ENCODE measurements at places on chromosomes 7 and 10.

DNA sequence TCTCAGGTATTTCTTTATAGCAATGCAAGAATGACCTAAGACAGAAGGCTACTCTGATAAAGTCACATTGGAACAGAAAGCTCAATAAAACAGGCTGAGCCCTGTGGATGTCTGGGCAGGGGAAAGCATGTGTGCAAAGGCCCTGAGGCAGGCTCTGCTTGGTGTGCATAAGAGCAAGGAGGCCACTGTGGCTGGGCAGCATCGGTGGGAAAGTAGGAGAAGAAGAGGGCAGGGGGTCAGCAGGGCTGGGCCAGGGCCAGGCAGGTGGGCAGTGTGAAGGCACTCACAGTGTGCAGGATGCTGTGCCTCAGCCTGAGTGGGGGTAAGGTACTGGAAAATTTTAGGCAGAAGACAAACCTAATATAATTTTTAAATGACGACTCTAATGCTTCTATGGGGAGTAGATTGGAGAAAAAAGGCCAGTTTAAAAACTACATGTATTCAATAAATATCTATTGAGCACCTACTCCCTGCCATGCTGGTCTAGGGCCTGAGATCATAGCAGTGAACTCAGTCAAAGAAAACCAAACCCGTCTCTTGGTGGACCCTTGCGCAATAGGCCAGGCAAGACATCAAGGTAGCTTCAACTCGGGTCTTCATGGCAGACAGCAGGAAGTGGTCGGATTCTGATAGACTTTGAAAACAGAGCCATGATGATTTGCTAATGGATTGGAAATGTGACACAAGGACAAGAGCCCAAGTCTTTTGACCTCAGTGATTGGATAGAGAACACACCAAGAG is 572.3 kb downstream of the TCERG1L start:
- no peak for DNase-seq

- no peak for DNase-seq
Measured at GRCh38 chr10:123891144-123892071, at the start of gene CPXM2. Gene CPXM2 (minus strand): TSS chr10:123891807. CDS start chr10:123891659, 148 bp downstream.

- DNase-seq = no peak
Measured at GRCh38 chr10:7071421-7071820, 339.4 kb downstream of the SFMBT2 start.

GRCh38 chr7:132424821-132425724 is 151.2 kb downstream of the PLXNA4 start:
- no peak for DNase-seq

- DNase-seq = no peak
Measured at GRCh38 chr7:54687462-54688212, 71.4 kb downstream of the SEC61G start.

DNA sequence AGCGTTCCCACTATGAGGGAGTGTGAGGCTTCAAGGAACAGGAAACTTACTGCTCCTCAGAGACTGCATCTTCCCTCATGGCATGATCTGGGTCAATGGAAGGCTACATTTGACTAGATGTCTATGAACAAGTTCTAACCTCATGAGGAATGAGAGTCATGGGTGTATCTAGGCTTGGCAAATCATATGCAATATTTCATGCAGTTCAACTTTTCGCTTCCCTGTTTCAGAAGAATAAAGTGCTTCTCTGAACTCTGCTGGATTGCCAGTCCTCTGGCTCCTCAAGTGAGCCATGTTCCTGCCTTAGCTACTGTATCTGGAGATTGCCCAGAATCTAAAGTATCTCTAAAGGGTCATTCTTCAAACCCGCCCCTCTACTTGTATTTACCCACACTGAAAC is 54.3 kb upstream of the SEMA3A start:
- DNase-seq = no peak

GRCh38 chr10:19620811-19621210 is 195.4 kb upstream of the PLXDC2 start:
- DNase-seq = no peak

DNA sequence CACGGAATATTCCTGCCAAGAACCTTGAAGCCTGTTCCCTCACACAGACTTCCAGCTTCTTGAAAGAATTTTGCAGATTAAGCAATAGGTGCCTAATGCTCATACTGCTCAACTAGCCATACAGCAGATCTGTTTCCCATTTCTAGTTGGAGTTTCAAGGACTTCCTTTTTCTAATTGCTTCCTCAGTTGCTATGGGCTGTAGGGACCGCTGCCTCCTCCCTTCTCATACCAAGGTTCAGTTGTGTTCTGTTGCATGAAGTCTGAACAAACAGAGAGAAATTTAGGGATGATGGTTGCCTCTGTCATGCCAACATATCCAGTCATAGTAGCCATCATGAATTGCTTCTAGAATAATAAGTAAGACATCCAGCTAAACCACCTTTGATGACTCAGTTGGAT is 6.8 kb downstream of the ITGA8 start:
- DNase-seq = no peak

GRCh38 chr7:15720849-15721471 is 34.5 kb upstream of the MEOX2 start:
- DNase-seq = no peak

DNA sequence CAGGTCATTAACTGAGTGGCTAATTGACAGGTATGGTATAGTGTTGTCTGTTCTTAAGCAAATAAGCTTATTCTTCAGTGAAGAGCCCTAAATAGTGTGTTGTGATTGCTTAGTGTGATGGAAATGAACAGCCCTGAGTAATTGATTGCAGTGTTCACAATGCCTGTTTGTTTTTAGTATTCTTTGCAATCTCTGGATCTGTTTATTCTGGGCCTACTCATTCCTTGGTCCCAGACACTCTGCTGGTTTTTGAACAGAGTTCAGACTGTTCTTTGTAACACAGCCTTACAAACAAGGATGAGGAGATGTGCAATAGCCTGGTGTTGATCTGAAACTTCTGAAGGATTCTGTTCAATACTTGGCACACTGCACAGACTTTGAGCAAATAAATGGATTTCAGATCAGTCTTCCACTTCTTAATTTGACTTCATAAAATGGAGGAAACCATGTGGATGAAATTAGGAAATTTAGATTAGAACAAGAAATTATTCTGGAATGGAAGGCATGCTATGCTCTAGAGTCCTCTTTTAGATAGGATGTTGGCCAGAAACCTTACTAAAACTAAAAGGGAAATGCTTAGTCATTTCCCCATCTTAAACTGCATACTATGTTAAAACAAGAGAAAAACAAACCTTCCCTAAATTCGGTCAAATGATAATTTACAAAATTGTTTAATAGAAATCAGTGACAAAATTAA is 444.2 kb upstream of the SEMA3D start:
- DNase-seq = no peak

DNA sequence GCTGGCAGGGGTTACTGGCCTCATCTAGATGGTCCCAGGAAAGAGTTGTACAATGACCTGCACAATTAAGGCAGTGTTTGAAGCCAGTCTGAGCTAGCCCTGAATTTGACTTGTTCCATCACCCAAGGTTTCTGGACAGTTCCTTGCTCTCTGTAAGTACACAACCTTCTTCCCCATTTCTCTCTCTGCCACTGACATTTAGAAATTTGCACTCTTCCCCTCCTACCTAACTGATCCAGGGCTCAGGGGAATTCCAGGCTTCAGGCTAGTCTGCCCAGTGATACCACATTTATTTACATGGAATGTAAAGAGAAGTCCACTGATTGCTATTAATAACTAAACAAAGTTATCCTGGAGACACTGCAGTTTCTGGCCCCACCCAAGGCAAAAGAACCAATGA is 139.0 kb upstream of the GPR26 start:
- DNase-seq = no peak

- DNase-seq = no peak
Measured at GRCh38 chr10:29471544-29471859, 163.3 kb downstream of the SVIL start.

DNA sequence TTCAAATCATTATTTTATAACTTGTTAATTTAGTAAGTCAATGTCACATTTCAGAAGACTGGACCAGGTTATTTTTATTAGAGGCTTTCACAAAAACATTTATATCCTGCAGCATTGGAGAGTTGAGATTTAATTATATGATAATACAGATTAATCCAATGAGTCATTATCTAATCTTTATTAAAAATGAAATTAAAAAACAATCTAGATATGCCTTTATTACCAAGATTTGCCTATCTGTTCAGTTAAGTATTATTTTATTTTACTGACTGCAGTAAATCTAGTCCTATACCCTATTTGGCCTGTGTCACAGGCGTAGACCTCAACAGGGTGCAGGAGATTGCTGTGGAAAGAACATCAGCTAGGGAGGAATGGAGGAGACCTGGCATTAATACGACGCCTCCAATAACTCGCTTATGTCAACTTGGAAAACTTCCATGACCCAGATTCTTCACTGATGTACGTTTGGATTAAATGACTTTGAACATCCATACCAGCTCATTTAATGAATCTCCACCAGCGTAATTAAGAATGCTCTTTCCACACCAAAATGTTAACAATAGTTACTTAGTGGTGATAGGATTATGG is 18.2 kb downstream of the PAXIP1 start:
- DNase-seq = no peak

DNA sequence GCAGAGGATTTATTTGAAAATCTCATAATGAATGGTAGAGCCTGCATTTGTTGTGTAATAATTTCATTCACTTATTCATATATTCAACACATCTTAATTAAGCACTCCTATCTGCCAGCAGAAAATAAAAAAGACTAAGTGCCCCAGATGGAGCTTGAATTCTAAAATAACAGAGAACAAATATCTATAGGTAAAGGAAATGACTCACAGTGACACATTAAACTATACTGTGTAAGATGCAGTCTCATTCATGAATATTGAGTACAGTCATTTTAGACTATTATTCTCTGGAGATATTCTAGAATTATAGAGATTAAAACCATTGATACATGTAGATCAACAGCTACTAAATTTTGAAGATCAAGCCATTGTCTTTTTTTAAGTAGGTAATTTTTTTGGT is 72.1 kb downstream of the PTPRZ1 start:
- DNase-seq = no peak
